ENCODE measurements at places on chromosomes 5 and 9.

- peaks cover 3% of the 10 kb centered on the region for H3K36me3 ChIP-seq
- peaks cover 27% of the 10 kb centered on the region for H3K4me1 ChIP-seq
- peak within 1 kb of the TSS; percentile 72 for H3K4me3 ChIP-seq
These were observed at the start of gene ZBTB34 for GRCh38 chr9:126860077-126860756. Gene ZBTB34 (plus strand): TSS chr9:126860639. CDS start chr9:126879400, 18,761 bp downstream.

DNA sequence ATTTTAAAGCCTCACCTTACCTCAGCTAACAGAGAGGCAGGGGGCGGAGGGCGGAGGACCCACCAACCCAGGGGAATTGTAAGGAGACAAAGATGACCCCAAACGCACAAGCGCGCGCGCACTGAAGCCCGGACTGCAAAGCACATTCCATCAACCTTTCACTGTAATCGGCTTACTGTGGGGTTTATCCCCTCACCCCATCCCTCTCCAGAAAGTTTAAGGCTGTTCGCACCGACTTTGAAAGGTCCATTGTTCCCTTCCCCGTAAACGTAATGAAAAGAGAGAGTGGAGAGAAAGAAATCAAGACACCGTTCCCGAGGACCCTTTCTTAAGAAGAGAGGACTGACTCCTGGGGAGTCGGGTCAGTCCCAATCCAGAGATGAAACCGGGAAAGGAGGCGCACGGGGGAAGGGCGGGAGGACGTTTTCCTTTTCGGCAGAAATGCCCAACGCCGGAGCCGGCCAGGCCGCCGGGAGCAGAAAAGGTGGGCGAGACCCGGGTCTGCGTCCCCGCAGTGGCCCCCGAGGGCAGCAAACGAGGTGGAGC lies 464 bp downstream of the CEMIP2 start:
- H3K27ac ChIP-seq = peak overlapping the region; percentile 92
- peak overlapping the region; percentile 91 for H3K4me3 ChIP-seq
- peaks cover 47% of the 10 kb centered on the region for H3K4me1 ChIP-seq
- DNase-seq = no peak
- no peaks in the 10 kb centered on the region for H3K36me3 ChIP-seq

DNA sequence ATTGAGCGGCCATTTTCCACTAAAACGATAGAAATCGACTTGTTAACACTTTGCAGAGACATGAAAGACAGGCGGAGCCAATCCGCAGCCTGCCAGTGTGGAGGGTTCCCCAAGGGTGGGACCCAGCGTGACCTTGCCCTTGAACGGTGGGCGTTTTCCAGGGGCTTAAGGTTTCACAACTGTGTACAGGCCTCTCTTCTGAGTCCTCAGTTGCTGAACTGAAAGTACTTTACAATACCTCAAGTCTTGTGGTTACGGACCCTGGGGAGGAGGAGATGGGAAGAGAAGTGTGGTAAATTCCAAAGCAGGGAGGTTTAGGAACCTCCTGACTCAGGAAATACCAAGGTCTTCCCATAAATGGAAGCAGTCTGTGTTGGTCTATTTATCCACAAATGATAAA lies 68.2 kb upstream of the CKMT2 start:
- H3K27me3 ChIP-seq = no peaks in the 10 kb centered on the region
- peaks cover 24% of the 10 kb centered on the region for H3K4me1 ChIP-seq
- no peak for DNase-seq
- H3K4me3 ChIP-seq = peak overlapping the region; percentile 17
- H3K36me3 ChIP-seq = no peaks in the 10 kb centered on the region

DNA sequence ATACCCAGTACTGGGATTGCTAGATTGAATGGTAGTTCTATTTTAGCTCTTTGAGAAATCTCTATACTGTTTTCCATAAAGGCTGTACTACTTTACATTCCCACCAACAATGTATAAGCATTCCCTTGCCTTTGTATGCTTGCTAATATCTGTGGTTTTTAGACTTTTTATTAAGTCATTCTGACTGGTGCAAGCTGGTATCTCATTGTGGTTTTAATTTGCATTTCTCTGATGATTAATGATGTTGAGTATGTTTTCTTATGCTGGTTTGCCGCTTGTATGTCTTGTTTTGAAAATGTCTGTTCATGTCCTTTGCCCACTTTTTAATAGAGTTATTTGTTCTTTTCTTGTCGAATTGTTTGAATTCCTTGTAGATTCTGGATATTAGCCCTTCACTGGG lies 512.7 kb upstream of the PAPPA start:
- H3K4me1 ChIP-seq = peaks cover 61% of the 10 kb centered on the region
- H3K27ac ChIP-seq = peak overlapping the region; percentile 90
- no peak overlapping the region for H3K4me3 ChIP-seq
- no peaks in the 10 kb centered on the region for H3K36me3 ChIP-seq
- no peaks in the 10 kb centered on the region for H3K27me3 ChIP-seq

GRCh38 chr9:5893591-5894236 lies 3.0 kb downstream of the MLANA start:
- DNase-seq = no peak
- no peaks in the 10 kb centered on the region for H3K4me1 ChIP-seq
- H3K27ac ChIP-seq = no peak overlapping the region

DNA sequence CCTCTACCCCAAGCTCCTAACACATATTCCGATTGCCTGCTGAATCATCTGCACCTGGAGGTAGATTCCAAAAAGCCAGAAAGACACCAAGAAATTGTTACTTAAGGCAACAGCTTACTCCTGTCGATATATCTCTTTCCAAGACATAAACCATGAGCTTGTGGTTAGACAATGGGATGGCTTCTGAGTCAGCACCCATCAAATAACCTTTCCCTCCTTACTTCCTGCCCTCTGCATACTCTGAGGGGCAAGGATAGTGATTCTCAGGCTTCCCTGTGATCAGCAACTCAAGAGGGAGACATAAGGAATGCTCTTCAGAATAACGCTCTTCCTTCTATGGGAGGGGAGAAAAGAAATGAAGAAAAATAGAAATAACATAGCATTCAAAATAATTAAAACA lies 70.9 kb downstream of the TMEM215 start:
- no peak for DNase-seq
- H3K36me3 ChIP-seq = no peaks in the 10 kb centered on the region
- H3K27ac ChIP-seq = no peak overlapping the region
- H3K4me1 ChIP-seq = no peaks in the 10 kb centered on the region
- H3K27me3 ChIP-seq = peaks cover 29% of the 10 kb centered on the region

DNA sequence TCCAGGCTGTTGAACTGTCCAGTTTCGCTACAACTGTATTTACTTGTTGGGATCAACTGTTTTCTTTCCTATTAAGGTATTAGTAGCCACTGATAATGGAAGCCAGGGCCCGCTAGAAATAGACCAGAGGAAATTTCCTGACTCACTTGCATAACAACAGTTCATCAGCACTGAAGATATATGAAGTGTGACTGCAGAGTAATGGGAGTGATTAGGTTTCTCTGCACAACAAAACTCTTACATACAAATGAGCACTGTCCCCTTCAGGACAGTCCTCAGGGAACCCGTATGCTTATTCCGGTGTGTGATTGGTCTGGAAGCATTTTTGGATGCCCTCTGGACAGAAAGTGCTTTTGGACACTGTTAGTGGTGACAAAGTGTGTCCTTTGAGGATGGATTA lies 55.3 kb downstream of the LIX1 start:
- no peaks in the 10 kb centered on the region for H3K27me3 ChIP-seq
- H3K4me3 ChIP-seq = no peak overlapping the region
- H3K36me3 ChIP-seq = no peaks in the 10 kb centered on the region
- DNase-seq = no peak
- H3K27ac ChIP-seq = no peak overlapping the region

DNA sequence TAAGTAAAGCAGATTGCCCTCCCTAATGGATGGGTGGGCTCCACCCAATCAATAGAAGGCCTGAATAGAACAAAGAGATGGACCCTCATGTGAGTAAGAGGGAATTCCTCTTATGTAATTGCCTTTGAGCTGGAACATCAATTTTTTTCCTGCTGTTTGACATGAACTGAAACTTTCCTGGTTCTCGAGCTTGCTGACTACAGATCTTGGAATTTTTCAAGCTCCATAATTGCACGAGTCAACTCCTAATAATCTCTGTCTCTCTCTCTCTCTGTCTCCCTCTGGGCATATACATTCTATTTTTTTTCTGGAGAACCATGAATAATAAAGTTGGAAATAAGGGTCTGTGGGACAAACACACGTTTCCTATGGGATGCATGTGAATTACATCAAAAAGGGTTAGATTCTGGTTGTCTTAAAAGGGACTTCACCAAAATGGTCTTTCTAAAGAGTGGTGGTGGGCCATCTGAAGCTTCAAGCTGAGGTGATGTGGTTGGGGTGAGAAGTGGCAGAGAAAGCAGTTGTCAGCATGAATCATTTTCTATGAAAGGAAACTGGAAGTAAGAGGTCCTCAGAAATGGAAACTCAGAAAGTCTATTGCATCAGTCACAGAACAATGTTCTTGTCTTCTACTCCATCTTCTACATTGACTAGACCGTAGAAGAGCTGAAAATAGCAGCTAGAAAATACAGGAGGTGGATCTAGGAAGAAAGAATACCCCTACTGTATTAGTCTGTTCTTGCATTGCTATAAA lies 47.0 kb upstream of the HOMER1 start:
- no peak overlapping the region for H3K4me3 ChIP-seq
- H3K4me1 ChIP-seq = peaks cover 17% of the 10 kb centered on the region
- DNase-seq = no peak
- H3K27me3 ChIP-seq = peaks cover 4% of the 10 kb centered on the region

DNA sequence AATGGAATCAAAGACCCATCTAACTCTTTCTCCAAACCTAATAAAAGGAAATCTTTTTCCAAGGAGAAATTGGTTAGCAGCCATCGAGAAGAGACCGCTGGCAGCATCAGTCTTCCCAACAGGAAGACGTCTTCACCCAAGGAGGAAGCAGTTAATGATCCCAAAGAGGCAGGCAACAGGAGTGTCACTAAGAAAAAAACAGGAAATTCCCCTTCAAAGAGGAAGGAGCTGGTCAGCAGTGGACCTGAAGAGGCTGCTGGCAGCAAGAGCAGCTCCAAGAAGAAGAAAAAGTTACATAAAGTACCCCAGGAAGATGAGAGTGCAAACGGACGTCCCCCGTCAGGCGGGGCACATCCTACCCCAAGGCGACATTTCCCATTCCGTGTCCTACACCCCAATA lies 143.7 kb downstream of the ELAVL2 start:
- H3K36me3 ChIP-seq = no peaks in the 10 kb centered on the region
- H3K27me3 ChIP-seq = no peaks in the 10 kb centered on the region
- no peak overlapping the region for H3K27ac ChIP-seq
- DNase-seq = no peak
- no peak overlapping the region for H3K4me3 ChIP-seq

DNA sequence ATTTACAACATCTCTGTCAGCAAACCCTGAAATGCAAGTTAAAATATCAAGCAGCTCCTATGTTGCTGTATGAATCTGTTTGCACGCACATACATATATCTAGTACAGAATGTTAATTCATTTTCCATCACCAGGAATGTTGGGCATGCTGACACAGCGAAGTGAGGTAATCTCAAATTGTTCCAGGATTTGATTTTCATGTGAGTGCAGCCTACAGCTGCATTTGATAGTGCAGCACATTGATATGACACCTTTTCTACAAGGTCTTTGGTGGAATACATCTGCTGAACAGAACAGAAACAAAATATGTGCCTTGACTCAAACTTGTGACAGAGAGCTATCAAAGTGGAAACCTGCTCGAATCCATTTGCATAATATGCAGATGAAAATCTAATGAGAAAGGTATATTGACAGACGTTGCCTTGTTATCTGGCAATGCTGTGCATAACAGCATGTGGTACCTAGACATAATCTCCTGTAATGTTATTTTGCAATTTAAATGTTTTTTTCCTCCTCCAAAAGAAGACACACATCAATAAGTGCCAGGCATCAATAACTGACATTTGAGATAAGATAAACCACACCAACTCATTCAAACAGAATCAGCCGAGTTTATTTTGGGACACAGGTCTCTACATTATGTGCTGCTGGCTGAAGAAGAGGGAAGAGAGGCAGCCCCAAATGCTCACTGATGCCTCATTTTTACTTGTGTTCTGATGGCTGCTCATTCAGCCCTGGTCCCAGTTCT lies 512.2 kb downstream of the ZNF608 start:
- no peak overlapping the region for H3K4me3 ChIP-seq
- H3K27me3 ChIP-seq = no peaks in the 10 kb centered on the region
- H3K4me1 ChIP-seq = peaks cover 10% of the 10 kb centered on the region
- no peak for DNase-seq
- H3K27ac ChIP-seq = no peak overlapping the region

DNA sequence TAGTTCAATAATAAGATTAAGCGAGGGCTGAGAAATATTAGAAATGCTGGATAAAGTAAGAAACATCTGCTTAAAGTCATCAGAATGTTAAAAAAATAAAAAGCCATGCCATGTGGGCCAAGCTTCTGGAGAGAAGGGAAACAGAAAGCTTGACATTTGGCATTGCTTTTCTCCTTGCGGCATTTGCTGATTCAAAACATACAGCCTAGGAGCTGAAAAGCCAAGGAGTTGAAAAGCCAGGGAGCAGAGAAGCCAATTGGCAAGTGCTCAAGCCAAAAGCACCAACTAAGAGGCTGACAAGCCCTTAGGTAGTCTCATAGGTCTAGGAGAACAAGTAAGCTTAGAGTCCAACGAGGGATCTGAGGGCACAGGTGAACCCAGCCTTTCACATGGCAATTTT lies 754.3 kb downstream of the TLE4 start:
- H3K27me3 ChIP-seq = no peaks in the 10 kb centered on the region
- no peak overlapping the region for H3K27ac ChIP-seq
- no peaks in the 10 kb centered on the region for H3K36me3 ChIP-seq
- H3K4me3 ChIP-seq = no peak overlapping the region

DNA sequence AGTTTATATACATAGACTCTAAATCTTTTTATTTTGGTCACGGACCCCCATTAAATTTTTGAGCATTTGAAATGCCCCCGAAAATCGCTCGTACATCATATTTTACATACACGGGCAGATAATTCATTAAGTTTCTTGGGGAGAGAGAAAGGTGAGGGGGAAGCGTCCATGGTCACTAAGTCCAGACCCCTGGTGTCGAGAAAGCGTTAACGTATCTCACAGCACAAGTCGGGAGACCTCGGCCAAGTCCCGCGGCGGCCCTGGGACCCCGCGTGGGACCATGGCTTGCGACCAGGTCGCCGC lies 794 bp downstream of the PTBP3 start:
- H3K27ac ChIP-seq = peak overlapping the region; percentile 88
- H3K4me3 ChIP-seq = peak overlapping the region; percentile 86
- no peaks in the 10 kb centered on the region for H3K27me3 ChIP-seq
- DNase-seq = no peak

- no peak overlapping the region for H3K4me3 ChIP-seq
- peaks cover 3% of the 10 kb centered on the region for H3K36me3 ChIP-seq
- no peaks in the 10 kb centered on the region for H3K4me1 ChIP-seq
- no peak overlapping the region for H3K27ac ChIP-seq
- no peak for DNase-seq
- H3K27me3 ChIP-seq = peaks cover 68% of the 10 kb centered on the region
These were observed 21.3 kb downstream of the C5orf58 start for GRCh38 chr5:170254056-170254455.

Data from chondrocyte (in vitro differentiated cells).